ENCODE measurements at places on chromosomes 3 and 15.

GRCh38 chr3:164641071-164641470 lies 437.2 kb downstream of the SI start:
- no peak for DNase-seq

DNA sequence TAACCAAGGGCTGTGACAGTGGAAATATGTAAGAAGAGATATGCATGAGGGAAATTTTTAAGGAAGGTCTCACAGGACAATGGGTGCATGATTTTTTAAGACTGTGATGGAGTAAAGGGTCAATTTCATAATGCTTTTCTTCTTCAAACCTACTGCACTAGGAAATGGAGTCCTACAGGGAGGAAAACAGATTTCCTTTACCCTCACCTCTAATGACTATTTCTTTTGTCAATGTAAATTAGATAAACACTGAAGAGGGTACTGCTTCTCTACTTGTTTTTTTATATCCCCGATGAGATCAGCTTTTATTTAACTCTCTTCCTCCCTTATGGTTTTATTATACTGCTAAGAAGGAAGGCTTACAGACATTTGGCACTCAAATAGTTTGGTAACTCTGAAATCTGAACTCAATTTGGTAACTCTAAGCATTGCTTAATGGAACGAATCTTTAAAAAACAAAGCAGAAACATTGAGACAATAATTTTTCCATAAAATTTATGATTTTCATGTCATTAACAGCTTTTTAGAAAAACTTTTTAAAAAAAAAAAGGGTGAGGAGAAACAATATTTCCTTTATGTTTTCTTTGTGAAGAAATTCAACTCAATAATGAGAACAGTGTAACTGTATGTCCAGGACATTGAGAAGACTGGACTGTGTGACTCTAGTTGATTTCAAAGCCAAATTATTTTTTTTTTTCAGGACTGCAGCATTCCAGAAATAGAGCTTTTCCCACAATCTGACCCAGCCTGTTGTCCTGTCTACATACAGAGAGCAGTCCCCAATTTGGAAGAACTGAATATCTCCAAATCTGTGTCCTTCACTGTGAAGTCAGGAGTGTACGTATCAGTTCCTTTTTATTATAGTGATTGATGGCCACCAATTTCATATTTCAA lies 64.4 kb downstream of the CRYBG3 start:
- DNase-seq = no peak

GRCh38 chr15:74763416-74763815 lies 14.8 kb downstream of the CYP1A2 start:
- no peak for DNase-seq

DNA sequence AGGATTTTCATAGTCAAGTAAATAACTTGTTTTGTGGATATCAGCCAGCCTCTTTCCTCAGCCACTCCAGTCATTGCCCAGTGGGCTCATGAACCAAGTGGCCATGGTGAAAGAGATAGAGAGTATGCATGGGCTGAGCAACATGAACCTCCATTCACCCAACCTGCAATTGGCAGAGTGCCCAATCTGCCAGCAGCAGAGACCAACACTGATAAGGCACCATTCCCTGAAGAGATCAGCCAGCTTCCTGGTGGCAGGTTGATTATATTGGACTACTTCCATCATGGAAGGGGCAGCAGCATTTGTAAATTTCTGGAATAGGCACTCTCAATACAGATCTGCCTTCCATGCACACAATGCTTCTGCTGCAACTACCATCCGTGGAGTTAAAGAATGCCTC lies 10.3 kb upstream of the MCF2L2 start:
- no peak for DNase-seq

DNA sequence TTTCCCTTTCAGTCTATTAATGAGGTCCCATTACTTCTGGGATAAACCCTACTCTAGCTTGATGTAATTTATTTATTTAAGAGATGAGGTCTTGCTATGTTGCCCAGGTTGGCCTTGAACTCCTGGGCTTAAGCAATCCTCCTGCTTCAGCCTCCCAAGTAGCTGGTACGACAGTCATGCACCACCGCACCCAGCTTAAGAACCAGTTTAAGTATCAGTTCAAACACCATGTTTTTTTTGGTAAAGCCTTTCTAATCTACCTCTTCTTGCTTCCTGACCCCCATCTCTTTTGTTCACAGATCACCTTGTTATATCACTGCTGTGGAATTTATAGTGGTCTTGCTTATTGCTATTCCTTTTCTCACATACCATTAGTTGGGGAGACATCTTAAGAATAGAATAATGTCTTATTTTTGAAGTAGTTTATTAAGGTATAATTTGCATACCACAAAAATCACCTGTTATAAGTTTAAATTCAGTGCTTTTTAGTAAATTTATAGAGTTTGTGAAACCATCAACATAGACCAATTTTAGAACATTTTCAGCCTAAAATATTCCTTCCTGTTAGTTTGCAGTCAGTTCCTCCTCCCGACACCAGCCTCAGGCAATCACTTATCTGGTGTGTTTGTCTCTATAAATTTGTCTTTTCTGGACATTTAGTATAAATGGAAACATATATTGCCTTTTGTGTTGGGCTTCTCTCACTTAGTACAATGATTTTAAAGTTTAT lies 257.9 kb downstream of the PDCD6IP start:
- no peak for DNase-seq

- no peak for DNase-seq
Observed at GRCh38 chr3:99248913-99249312, 347.4 kb upstream of the DCBLD2 start.

DNA sequence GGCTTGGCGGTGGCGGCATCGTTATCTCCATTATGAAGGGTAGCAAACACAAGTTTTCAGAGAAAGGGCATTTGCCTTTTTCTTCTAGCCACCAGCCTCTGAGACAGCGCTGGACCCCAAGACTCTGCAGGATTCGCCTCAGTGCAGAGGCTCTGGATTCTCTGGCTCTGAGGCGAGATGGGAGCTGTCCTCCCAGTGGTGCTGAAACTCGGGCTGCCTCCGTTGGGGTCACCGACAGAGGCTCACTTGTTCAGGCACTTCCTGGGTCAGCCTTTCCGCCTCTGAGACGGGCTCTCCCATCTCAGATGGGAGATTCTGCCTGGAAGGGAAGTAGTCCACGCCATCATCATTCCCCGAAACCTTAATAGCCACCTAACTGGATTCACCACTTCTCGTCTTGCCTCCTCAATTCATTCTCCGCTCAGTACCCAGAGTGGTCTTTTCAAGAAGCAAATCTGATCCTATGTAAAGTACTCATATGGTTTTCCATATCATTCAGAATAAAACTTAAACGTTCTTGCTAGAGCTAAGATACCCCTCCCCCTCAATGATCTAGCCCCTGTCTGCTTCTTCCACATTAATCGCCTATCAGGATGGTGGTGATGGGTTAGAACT lies 76.9 kb downstream of the RHCG start:
- peak; percentile 27 for DNase-seq

DNA sequence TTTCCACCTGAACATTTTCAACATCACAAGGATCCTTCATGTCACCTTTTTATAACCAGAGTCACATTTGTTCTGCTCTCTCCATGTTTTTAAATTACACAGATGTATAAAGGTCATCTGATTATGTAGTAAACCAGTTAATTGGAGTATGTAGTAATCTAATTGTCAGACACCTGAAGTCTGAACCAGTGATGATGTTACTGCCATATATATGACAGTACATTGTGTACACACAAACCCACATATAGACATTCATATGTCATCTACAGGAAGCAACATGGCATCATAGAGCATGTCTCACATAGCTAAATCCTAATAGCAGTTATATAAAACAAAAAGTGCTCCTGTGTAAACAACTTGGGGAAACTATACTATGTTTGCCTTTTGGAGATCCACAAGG lies 95.9 kb upstream of the PRR23C start:
- DNase-seq = no peak

GRCh38 chr3:137172728-137173127 lies 214.9 kb downstream of the IL20RB start:
- DNase-seq = no peak

DNA sequence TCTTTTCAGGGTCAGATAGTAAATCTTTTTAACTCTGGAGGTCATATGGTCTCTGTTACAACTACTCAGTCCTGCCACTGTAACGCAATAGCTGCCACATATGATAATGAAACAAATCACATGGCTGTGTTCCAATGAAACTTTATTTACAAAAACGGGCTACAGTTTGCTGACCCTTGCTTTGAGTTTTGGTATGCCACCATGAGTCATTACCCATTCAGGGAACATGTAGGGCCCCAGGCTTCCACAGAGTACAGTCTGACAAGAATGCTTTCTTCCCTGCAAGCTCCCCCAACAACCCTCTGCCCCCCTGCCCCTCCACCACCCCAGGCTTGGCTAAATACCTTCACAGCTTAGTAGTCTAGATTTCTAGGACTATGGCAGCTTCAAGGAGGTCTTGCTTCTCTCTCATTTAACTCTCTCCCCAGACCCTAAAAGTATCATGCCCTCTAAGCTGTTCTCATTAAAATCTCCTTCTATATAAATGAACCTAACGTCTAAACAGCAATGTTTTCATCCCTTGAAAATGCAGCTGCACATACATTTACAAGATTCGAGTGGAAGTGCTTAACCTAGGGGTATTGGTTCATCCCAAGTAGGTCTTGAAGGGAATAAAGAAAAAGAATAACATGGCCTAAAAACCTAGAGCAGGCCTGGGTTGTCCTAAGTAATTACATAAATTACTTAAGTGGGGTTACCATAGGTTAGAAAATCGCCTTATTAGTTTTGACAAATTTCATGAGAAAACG lies 117.8 kb upstream of the PRICKLE2 start:
- DNase-seq = no peak

DNA sequence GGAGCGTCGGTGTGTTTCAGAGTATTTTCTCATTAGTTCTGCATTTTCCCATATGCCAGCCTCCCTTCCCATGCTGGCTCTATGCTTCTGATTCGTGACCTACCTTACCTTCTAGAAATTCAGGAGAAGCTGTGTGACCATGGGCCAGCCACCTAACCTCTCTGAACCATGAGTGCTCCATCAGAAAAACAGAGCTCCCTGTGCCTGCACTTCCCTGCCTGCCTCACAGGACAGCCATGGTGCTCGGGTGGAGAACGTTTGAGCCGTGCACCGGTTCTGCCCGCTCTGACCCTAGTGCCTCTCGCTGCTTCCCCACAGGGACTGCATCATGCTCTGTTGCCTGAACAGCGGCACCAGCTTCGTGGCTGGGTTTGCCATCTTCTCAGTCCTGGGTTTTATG lies 74.5 kb upstream of the SLC6A1 start:
- no peak for DNase-seq

- DNase-seq = peak; percentile 59
Observed at GRCh38 chr15:91857772-91858171, 4.3 kb downstream of the SLCO3A1 start.

DNA sequence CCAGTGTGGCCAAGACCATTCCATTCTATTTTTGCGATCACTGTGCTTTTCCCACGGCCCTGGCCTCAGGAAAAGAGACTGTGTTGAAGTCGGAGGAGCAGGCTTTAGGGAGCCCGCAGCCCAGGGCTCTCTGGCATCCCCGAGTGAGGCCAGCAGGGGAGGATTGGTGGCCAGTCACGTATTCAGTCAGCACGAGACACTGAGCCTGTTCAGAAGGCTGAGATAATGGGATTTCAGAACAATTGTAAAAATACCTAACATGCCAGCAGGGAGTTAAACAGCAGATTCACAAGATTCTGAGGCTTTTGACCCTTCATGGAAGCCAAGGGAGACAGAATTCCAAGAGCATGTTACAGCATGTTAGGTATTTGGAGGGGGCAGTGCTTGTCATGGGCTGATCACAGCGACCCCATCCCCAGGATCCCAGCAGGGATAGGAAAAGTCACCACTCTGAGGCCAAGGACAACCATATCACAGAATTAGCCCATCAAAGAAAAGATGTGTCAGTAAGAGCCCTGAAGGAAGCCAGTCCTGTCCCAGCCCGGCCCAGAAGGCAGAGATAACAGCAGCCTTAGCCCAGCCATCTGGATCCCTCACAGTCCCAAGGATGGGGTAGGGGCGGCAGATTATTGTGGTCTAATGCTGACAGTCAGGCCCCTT lies 40.6 kb downstream of the AMOTL2 start:
- no peak for DNase-seq

- no peak for DNase-seq
Observed at GRCh38 chr3:12328132-12328836, 39.4 kb downstream of the PPARG start.

DNA sequence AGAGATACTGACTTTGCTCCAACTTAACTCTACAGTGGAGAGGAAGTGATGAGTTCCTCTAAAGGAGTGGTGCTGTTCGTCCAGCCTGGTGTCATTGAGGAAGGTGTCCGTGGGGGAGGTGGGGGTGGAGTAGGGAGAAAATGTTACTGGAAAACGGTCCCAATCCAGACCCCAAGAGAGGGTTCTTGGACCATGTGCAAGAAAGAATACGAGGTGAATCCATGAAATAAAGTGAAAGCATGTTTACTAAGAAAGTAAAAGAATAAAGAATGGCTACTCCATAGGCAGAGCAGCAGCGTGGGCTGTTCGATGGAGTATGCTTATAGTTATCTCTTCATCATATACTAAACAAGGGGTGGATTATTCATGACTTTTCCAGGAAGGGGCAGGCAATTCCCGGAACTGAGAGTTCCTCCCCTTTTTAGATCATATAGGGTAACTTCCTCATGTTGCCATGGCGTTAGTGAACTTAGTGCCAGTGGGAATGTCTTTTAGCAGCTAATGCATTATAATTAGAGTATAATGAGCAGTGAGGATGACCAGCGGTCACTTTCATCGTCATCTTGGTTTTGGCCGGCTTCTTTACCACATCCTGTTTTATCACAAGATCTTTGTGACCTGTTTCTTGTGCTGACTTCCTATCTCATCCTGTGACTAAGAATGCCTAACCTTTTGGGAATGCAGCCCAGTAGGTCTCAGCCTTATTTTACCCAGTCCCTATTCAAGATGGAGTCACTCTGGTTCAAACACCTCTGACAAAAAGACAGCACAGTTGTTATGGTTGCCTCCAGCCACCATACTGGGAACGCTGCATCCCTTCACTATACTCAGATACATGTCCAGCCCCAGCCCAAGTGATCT lies 38.6 kb downstream of the CLEC3B start:
- peak; percentile 69 for DNase-seq

DNA sequence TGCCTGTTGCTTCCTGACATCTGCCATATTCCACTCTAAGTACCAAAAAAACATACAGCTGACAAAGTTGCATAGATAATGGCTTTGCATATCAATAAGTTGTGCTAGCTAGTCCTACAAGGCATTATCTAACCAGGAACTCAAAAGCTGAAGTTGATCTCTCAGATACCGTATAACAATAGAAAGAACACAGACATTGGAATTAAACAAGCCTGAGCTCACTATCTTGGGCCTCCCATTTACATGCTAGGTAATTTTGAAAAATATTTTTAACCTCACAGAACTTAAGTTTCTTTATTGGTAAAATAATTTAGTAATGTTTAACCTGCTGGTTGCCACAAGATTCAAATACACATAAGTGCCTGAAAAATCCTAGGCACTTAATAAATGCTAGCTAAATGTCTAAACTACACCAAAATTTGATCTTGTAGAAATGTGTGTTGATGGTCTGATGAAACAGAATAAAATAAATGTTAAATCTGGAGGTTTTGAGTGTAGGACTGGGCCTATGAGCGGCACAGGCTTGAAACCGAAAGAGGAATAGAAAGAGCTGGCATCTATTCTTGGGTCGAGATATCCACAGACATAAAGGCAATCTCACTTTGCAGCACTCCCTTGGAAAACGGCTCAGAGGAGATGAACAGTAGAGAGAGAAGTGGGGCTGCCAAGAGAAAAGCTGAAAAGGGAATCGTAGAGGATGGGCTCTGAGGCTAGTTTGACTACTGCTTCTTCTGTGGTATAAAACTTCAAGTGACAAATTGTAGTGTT lies 29.9 kb upstream of the TTC14 start:
- DNase-seq = no peak

GRCh38 chr3:34942256-34942655 lies 697.1 kb upstream of the ARPP21 start:
- no peak for DNase-seq

Measured in stimulated activated CD4-positive, alpha-beta T cell treated with anti-CD3 and anti-CD28 coated beads, Interleukin-4, amount 100 ng/mL, for 24 hours (primary cell).